ENCODE measurements at places on chromosomes 11 and 22. TPM values are rescaled to one million over a fixed set of nuclear protein-coding genes. Genes with fewer than 3 reads are reported as not detected.

The APOL3 gene
- 273 TPM for total RNA-seq

The PPARA gene
- total RNA-seq, result 34.3 TPM

The PVALB gene
- not detected for total RNA-seq

The RASSF10 gene
- total RNA-seq, result 0.19 TPM

The PITPNM1 gene
- total RNA-seq, result 20.7 TPM

The WNT11 gene
- 23.8 TPM for total RNA-seq

The HORMAD2 gene
- not detected for total RNA-seq

The INPP5J gene
- 0.47 TPM for total RNA-seq

The SHANK2 gene
- 4.5 TPM for total RNA-seq

The GNG3 gene
- not detected for total RNA-seq

- DNase-seq, result no peak
These were observed 124.3 kb downstream of the TRIM29 start for GRCh38 chr11:120013325-120014250.

DNA sequence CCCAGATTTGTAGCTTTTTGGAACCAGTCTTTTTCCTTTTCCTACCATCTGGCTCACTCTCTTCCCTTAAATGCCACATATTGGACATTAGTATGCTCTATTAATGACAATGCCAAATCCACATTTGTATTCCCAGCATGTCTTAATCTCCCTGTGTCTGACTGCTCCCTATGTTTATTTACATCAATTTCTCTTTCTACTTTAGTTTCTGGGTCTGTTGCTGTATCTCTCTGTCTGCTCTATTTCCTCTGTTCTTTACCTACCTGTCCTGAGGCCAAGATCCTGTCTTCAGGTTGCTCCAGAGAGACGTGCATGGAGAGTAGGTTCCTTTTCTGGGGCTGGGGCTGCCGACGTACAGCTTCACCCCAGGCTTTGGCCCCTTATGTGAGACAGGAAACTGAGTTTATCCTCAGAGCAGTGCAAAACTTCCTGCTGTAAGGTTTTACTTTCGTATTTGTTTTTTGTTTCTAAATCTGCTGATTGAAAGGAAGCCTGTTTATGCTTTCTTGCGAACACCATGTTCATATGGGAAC is 25.6 kb downstream of the OR2AG2 start:
- DNase-seq, result no peak

- DNase-seq, result no peak
These were observed 200.6 kb downstream of the CEP164 start for GRCh38 chr11:117528097-117528721.

GRCh38 chr11:122781378-122782195 is 56.7 kb upstream of the CRTAM start:
- DNase-seq, result peak; percentile 87

DNA sequence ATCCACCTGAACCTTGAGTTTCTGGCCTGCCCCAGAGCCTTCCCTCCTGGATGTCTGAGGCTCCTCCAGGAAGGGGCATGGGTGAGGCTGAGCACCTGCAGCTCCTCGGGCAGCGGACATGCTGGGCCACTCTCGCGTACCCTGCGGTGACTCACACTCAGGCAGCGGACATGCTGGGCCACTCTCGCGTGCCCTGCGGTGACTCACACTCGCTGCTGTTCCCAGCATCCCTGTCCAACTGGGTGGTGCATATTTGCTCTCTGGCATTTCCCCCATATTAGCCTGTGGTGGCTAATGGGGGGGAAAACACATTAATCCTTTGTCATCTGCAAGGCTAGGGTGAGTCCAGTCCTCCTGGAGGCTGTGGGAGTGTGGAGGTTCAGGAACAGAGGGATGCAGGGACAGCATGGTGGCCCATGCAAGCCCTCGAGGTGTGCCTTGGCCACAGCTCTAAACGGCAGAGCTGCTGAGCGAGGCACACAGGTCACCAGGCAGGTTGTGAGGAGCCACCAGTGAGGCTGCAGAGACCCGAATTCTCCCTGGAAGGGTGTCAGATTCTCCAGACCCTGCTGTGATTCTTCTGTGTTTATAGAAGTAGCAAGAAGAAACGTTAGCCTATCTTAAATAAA is 728.1 kb downstream of the BRD1 start:
- DNase-seq, result no peak

DNA sequence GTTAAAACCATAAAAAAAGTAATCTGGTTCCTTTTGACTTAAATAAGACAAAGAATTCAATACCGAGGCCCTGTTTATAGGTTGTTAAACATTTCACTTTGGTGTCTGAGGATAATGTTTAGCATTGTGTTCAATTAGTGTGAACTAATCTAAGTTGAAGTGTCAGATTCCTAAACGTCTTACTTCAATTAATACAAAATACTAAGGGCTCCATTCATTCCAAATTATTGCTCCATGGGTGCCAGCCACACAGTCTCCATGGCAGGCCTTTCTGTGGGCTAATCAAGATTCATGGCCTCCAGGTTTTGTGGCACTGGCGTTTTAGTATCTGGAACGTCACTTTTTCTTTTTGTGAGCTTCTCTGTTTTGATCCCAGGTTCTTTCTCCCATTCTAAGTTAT is 89.4 kb downstream of the TMEM135 start:
- DNase-seq, result no peak

DNA sequence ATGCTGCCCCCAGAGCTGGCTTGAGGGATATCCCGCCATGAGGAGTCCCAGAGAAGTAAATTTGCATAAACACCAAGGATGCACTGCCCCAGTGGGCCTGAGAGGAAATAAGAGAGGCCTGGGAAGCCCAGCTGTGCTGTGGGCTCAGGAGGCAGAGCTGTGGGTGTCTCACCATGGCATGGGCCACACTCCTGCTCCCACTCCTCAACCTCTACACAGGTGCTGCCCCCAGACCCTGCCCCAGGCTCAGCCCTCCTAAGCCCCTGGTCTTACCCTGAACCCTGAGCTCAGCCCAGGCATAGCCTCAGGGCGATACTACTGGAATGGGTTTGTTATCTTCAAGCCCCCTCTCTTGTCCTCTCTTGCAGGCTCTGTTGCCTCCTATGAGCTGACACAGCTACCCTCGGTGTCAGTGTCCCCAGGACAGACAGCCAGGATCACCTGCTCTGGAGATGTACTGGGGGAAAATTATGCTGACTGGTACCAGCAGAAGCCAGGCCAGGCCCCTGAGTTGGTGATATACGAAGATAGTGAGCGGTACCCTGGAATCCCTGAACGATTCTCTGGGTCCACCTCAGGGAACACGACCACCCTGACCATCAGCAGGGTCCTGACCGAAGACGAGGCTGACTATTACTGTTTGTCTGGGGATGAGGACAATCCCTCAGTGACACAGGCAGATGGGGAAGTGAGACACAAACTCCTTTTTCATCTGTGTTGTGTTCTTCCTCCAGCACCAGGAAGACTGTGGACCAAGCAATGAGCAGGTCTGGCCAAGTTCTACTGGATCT is 59.9 kb downstream of the GGTLC2 start:
- no peak for DNase-seq

- DNase-seq, result no peak
These were observed 78.6 kb downstream of the SYN3 start for GRCh38 chr22:32979606-32980005.

- DNase-seq, result no peak
These were observed 6.2 kb downstream of the TEAD1 start for GRCh38 chr11:12680246-12680939.

GRCh38 chr11:14554959-14555358 is 34.8 kb upstream of the PSMA1 start:
- DNase-seq, result no peak

DNA sequence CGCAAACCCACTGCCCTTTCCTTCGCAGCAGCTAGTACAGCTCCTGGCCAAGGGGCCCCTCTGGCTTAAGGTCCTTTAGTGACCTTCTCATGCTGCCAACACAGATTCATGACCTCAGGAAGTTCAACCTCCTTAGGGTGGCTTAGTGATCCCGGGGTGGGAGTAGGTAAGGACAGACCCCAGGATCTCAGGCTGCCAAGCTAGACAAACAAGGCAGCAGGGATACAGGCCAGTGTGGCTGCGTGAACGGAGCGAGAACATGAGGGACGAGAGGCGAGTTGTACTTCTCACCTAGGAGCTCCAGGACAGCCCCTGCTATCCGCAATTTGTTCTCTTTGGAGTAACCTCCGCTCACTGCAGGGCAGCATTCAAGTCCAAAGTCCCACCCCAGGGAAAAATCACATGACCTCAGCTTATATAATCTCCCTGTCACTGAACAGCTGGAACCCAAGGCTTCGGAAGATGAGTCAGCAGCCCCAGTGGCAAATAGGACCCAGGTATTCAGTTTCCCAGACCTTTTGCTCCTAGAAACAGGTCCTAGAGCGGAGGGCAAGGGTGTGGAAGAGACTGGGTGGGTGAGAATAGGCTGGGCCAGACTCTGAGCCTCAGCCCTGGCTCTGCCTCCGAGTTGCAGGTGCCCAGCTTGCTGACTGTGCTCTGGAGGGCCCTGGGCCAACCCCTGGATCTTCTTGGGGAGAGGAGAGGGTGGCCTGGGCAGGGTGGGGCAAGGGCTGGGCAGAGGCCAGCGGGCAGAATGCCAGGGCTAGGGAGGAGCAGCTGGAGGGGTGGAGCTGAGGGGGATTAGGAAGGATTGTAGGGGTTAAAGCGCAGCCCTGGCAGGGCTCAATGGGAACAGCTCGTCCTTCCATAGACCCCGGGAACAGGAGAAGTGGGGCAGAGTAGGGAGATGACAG is 13.1 kb downstream of the USP2 start:
- DNase-seq, result no peak

DNA sequence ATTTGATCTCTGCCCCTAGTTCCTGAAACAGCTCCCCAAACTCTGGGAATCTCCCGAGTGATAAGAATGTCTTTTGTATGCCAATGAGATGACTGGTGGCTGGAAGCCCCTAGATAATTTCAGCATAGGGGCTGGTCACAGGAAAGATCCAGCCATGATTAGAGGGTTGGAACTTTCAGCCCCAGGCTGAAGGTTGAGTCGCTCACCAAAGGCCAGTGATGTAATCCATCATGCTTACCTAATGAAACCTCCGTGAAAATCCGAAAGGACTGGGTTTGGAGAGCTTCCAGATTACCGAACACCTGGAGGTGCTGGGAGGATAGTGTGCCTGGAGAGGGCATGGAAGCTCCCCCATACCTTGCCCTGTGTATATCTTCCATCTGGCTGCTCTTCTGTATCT is 26.0 kb downstream of the LRRC32 start:
- DNase-seq, result no peak

- DNase-seq, result no peak
These were observed 56.0 kb downstream of the JAM3 start for GRCh38 chr11:134124660-134125451.

DNA sequence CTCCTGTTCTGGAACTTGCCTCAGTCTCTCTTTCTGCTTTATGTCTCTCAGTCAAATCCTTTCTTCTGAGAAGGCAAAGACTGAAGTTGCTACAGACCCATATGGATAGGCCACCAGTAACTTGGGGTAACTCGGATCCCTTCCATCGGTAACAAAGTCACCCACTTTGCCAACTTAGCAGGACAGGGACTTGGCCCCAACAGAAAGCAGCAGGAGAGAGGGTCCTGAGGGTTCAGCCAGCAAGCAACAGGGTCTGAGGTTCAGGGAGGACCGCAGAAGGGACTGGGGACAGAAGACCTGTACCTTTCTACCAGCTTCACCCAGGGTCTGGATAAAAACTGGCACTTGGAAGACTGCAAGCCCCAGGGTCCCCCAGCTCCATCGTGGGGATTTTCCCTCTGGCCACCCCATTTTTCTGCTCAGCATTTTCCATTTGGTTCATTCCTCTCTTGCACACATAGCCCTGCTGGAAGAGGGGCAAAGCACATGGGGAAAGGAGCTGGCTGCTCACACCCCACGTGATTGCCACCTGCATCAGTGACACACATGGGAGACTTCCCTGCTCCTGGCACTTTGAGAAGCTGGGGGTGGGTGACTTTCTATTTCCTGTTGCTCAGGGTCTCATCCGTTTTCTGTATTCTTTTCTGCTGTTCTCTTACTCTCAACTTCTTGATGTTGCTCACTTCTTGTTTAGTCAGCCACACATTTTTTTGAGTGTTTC is 34.6 kb upstream of the GNAZ start:
- no peak for DNase-seq

GRCh38 chr22:46380581-46380980 is 45.1 kb downstream of the TRMU start:
- DNase-seq, result no peak

DNA sequence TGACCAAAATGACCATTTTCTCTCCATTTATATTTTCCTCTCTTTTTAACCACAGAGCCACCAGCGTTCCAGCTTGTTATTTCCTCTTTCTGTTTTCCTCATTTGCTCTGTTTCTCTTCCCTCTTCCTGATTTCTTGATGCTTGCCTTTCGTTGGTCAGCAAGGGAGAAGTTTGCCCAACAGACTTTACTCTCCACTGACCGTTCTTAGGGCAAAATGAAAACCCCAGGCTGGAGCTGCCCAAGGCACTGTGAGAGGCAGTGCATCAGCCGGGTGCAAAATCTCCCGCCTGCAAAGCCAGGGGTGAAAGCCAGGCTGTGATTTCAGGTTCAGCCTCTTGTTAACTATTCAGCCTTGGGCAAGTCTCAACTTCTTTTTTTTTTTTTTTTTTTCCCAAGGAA is 26.1 kb upstream of the APLP2 start:
- DNase-seq, result no peak

Measured in omental fat pad (tissue), 4 donors.